ENCODE measurements at places on chromosomes 12 and 14.

- peak; percentile 64 for DNase-seq
Observed at GRCh38 chr14:24838945-24839616, 205.1 kb upstream of the GZMB start.

GRCh38 chr14:101083564-101084435, 180.3 kb upstream of the RTL1 start:
- DNase-seq: no peak

GRCh38 chr14:88256997-88257950, 65.8 kb downstream of the KCNK10 start:
- DNase-seq: no peak

DNA sequence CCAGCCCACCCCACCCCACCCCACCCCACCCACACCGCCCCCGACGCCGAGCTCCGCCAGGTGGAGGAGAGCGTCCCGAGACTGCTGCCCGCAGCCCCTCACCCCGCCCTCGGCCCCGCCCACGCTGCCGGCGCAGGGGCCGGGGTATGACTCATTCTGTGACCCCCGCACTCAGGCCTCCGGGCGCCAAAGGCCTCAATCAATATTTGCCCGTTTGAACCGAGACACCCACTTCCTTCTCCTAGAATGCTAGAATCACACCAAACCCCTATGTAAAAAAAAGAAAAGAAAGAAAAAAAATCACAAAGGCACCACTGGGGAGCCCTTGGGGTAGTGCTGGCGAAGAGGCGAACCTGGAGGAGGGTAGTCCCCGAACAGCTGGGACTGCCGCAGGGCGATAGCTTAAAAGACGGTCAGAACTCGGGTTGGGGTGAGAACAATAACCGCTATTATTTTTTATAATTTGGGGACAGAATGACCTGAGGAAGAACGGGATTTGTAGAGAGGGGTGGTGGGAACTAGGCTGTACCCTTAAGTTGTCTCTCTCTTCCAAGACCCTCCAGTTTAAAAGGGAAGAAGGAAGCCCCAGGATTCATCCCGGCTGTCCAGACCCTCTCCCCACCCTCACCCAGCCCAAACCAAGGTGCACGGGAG, 894 bp downstream of the KRT8 start:
- DNase-seq: peak; percentile 39

GRCh38 chr12:81181691-81182090, 103.8 kb downstream of the ACSS3 start:
- DNase-seq: no peak

DNA sequence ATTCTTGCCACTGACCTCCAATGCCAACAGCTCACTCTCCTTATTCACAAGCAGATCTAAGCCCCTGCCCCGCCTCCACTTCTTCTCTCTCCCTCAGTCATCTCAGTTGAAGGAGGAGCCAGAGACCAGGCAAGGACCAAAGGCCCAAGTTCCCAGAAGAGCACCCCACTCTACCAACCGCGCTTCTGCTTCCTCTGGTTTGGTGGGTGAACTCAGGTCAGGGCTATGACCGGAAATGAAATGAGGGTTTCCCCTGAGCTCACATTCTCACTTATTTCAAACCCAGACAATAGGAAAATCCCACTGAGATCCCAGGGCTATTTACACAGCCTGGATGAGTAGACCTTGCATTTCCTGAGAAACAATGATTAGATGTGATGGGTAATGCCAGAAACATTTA, 9.9 kb downstream of the DPF3 start:
- no peak for DNase-seq

DNA sequence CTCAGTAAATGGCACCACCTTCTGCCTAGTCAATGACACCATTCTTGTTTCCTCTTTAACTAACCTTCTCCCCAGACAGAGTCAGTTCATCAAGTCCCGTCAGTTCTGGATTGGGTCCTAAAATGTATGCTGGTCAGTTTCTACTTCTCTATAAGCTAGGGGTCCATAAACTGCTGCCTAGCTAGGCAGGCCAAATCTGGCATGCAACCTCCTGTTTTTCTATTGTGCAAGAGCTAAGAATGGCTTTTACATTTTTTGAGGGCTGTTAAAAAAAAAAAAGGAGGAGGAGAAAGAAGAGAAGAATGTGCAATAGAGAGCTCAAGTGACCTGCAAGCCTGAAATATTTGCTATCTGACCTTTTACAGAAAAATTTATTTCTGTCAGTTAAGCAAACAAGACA, 6.4 kb upstream of the TMED10 start:
- no peak for DNase-seq

- no peak for DNase-seq
Observed at GRCh38 chr12:85690146-85690545, 146.1 kb downstream of the RASSF9 start.

- DNase-seq: no peak
Observed at GRCh38 chr12:78431931-78432330, 432.6 kb upstream of the SYT1 start.

GRCh38 chr12:53795927-53796326, 44.1 kb upstream of the CISTR start:
- no peak for DNase-seq

DNA sequence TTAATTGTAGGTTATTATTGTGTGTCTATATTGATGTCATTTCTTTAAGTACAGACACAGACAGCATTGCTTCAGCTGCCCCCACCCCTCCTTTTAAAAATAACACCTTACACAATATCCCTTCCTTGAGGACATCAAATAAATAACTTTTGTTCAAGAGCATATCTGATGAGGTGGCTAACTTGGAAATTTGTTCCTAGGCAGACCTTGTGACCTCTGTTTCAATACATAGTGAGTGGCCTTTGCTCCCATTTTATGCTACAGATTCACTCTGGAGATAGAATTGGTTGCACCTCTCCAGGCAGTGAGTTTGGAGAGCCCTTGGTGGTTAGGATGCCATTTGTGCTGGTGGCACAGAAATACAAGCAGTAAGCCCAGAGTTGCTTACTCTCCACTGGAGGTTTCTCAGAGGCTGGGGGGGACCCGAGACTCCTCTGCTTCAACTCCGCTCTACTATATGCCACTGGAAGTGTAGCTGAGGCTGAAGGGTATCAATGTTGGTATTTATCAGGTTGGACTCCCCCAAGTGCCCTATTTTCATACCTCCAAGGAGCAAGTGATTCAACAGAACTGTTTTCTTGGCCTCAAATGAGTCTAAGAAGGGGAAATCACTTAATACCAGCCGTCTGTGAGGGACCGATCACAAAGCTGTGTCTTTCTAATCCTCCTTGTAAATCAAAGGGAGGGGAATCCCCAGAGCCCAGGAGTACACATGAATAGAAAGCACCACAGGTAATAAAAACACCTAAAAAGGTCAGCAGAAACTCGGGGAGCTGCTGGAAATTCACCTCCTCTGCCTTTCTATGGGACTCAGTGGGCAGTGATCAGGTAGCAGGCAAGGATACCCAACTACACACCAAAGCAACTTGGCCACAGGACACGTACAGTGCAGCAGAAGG, 463.1 kb downstream of the RAD51B start:
- no peak for DNase-seq

DNA sequence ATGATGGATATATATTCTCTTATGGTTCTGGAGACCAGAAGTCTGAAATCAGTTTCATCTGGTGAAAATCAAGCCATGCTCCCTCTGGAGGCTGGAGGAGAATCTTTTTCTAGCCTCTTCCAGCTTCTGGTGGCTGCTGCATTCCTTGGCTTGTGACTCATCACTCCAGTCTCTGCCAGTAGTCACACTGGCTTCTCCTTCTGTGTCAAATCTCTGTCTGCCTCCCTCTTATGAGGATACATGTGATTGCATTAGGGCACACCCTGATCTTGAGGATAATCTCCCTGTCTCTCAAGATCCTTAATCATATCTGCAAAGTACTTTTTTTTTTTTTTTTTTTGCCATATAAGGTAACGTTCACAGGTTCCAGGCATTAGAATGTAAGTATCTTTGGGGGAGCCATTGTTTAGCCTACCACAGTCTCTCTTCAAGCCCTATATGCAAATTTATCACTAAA, 17.7 kb downstream of the DNAL1 start:
- no peak for DNase-seq

DNA sequence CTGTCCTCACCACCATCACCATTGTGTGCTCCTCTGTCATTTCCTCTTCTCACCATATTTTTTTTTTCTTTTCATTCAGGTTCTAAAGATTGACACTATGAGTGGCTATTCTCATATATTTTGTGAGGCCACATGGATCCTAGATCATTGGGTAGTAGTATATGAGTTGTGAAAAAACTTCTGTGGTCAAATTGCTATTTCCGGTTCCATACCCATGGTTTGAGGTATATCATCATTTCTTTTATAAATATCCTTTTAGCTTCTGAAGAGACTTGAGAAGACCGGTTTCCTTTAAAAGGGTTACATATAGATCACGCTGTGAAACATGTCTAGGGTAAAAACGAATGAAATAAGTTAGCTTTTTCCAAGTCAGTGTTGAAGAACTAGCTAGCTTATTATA, 769.3 kb downstream of the NOVA1 start:
- DNase-seq: no peak

GRCh38 chr12:26065451-26065850, 59.4 kb downstream of the BHLHE41 start:
- no peak for DNase-seq

- no peak for DNase-seq
Observed at GRCh38 chr12:28083840-28084678, 106.2 kb upstream of the CCDC91 start.

Data from heart left ventricle (tissue), 16 donors.